ENCODE measurements at places on chromosomes 7 and 10. TPM values are rescaled to one million over a fixed set of nuclear protein-coding genes. Genes with fewer than 3 reads are reported as not detected.

The LIPM gene
- not detected for polyA plus RNA-seq

The ADAM22 gene
- polyA plus RNA-seq, result 11.9 TPM

The LRRC4 gene
- polyA plus RNA-seq, result 4.7 TPM

The LFNG gene
- polyA plus RNA-seq, result 21.3 TPM

The FAM241B gene
- polyA plus RNA-seq, result 0.27 TPM

The MOGAT3 gene
- not detected for polyA plus RNA-seq

The ZMYND11 gene
- 61.0 TPM for polyA plus RNA-seq

The HNRNPF gene
- 109 TPM for polyA plus RNA-seq

The HABP2 gene
- polyA plus RNA-seq, result 0.10 TPM

The SPDYE5 gene
- 5.5 TPM for polyA plus RNA-seq

The IL2RA gene
- not detected for polyA plus RNA-seq

The CPED1 gene
- polyA plus RNA-seq, result 8.2 TPM

The DPYSL4 gene
- polyA plus RNA-seq, result 5.0 TPM

The TSPAN12 gene
- 57.2 TPM for polyA plus RNA-seq

The FZD1 gene
- 11.8 TPM for polyA plus RNA-seq

The PSAP gene
- 520 TPM for polyA plus RNA-seq

The SEMA4G gene
- 7.3 TPM for polyA plus RNA-seq

The INHBA gene
- polyA plus RNA-seq, result 2.4 TPM

The SPAG6 gene
- 6.5 TPM for polyA plus RNA-seq

The PRPS1L1 gene
- not detected for polyA plus RNA-seq

The ADAM12 gene
- 18.6 TPM for polyA plus RNA-seq

The CNPY1 gene
- polyA plus RNA-seq, result not detected

The ADCY1 gene
- 12.0 TPM for polyA plus RNA-seq

The IDI2 gene
- not detected for polyA plus RNA-seq

The GDF10 gene
- 0.41 TPM for polyA plus RNA-seq
